ENCODE measurements at places on chromosomes 1 and 21. TPM values are rescaled to one million over a fixed set of nuclear protein-coding genes. Genes with fewer than 3 reads are reported as not detected.

LDLRAD1 gene
- total RNA-seq: not detected

- no peak for DNase-seq
- no peak overlapping the region for H3K27ac ChIP-seq
- no peaks in the 10 kb centered on the region for H3K27me3 ChIP-seq
- H3K4me3 ChIP-seq: no peak overlapping the region
- H3K36me3 ChIP-seq: no peaks in the 10 kb centered on the region
Measured at GRCh38 chr1:152502496-152503180, 8.0 kb upstream of the LCE5A start.

GRCh38 chr1:107264561-107264960, 123.7 kb downstream of the NTNG1 start:
- no peaks in the 10 kb centered on the region for H3K27me3 ChIP-seq
- H3K4me1 ChIP-seq: no peaks in the 10 kb centered on the region
- no peak overlapping the region for H3K4me3 ChIP-seq
- DNase-seq: no peak
- H3K27ac ChIP-seq: no peak overlapping the region

DNA sequence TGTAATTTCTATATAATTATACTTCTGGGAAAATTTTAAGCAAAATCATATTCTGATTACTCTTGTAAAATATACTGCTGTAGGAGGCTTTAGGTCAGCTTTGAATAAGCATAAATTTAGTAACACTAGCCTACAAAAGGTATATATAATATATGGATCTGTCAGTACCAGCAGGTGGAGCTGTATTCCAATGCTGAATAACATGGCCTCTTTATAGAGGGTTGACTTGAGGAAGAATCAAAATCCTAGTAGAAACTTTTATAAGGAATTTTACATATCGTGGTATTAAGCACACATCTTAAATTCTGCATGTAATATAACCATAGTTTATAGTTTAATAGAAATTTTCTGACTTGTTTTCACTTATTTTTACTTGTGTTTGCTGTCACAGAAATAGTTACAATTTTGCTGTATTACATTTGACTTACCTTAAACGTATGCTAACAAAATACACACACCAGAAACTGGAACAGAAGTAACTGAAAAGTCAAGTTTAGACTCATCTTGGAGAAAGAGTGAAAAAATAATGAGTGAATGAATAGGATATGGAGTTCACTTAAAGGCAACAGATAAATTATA, 79.3 kb downstream of the HMCN1 start:
- H3K27me3 ChIP-seq: no peaks in the 10 kb centered on the region
- no peak for DNase-seq
- no peaks in the 10 kb centered on the region for H3K4me1 ChIP-seq
- peaks cover 3% of the 10 kb centered on the region for H3K36me3 ChIP-seq
- no peak overlapping the region for H3K4me3 ChIP-seq

DNA sequence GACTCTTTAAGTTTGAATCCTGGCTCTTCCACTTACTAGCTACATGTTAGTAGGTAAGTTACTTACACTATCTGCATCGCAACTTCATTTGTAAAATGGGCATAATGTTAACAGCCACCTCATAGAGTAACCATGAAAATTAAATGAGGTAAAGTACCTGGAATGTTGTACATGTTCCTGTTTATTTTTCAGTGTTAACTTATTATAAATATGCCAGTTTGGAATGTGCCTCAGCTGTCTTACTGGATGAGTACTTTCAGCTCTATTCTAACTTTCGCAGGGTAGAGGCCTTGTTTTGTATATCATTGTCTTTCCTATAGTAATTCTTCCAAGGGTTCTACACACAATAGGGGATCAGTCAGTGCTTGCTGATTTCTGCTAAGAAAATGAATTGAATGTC, 167.4 kb downstream of the DUSP10 start:
- H3K4me3 ChIP-seq: no peak overlapping the region
- H3K4me1 ChIP-seq: no peaks in the 10 kb centered on the region
- H3K27me3 ChIP-seq: no peaks in the 10 kb centered on the region
- H3K36me3 ChIP-seq: no peaks in the 10 kb centered on the region
- DNase-seq: no peak

PTPRC gene
- total RNA-seq: 46.6 TPM

Measured in aorta (tissue), 5 donors.